Stimulated activated CD4-positive, alpha-beta T cell treated with anti-CD3 and anti-CD28 coated beads, TNF-alpha, amount 100 ng/mL, for 1 hour (primary cell): ENCODE measurements at places on chromosomes 6 and 20.

DNA sequence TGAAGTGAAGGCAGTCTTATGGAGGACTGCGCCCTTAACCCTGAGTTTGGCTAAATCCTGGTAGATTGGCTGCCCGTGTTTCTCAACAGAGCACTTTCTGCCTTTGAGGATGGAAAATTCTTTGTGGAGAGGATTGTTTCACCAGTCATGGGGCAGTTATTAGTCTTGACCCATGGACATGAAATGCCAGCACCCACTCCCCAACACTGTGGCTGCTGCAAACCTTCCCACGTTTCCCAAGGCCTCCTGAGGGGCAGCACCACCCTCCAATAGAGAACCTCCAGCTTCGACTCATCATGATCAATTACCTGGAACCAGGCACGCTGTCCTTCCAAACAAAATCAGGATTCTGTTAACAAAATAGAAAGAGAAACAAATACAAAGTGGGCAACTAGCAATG is 117.8 kb downstream of the PXDC1 start:
- DNase-seq: no peak

GRCh38 chr6:145031001-145031400 is 704.3 kb downstream of the EPM2A start:
- no peak for DNase-seq

GRCh38 chr6:56572788-56573471 is 69.8 kb downstream of the DST start:
- DNase-seq: no peak

DNA sequence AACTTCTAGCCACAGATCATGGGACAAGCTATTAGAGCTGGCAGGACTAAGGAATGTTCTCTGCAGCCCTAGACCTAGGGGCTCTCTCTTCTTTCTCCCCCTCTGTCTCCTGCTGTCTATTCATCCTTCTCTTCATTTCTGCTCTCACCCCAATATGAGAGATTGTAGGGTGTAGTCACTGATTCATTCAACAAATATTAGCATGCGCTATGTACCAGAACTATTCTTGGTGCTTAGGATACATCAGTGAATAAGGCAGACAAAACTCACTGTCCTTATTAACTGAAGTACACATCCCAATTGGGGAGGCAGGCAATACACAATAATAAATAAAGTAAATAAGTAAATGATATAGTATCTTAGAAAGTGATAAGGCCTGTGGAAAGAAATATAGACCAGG is 14.7 kb upstream of the SIRPB2 start:
- DNase-seq: no peak

DNA sequence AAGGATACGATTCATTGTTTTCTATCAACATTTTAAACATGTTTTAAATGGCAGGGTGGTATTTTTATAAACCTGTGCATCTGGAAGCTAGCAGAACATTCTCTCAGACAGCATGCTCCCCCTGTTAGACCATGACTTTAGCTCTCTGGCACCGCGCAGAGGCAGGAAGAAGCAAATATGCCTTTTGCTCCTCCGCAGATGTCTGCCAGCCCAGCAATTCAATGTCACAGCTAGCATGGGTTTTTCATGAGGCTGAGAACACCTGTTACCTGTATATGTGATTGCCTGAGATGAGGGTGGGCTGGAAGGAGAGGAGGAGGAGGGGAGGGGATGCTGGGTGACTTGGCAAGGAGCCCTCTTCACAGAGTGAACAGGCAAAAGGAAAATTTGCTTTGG is 6.7 kb downstream of the MTCH1 start:
- no peak for DNase-seq
